ENCODE measurements at places on chromosomes 2 and 18. TPM values are rescaled to one million over a fixed set of nuclear protein-coding genes. Genes with fewer than 3 reads are reported as not detected.

TRIM43 gene
- total RNA-seq = not detected

ECEL1 gene
- not detected for total RNA-seq

DSG1 gene
- not detected for total RNA-seq

CCDC121 gene
- total RNA-seq = 1.9 TPM

RFX8 gene
- total RNA-seq = 1.7 TPM

SLC9A4 gene
- total RNA-seq = under 0.01 TPM

FOXD4L1 gene
- under 0.01 TPM for total RNA-seq

CLASP1 gene
- total RNA-seq = 58.3 TPM

PTPRN gene
- 0.86 TPM for total RNA-seq

C18orf63 gene
- total RNA-seq = not detected

CSRNP3 gene
- total RNA-seq = 2.9 TPM

GPR75 gene
- total RNA-seq = 2.6 TPM

EPHA4 gene
- total RNA-seq = 17.3 TPM

NOSTRIN gene
- 0.43 TPM for total RNA-seq

TCF7L1 gene
- total RNA-seq = 4.3 TPM

CENPA gene
- 7.4 TPM for total RNA-seq
